SK-N-SH (cell line): ENCODE measurements at places on chromosomes 4 and X.

GRCh38 chrX:40867352-40867751 lies 132.0 kb upstream of the MED14 start:
- no peak overlapping the region for H3K4me3 ChIP-seq
- DNase-seq = no peak
- H3K36me3 ChIP-seq = no peaks in the 10 kb centered on the region
- no peaks in the 10 kb centered on the region for H3K27me3 ChIP-seq
- H3K4me1 ChIP-seq = no peaks in the 10 kb centered on the region
- H3K27ac ChIP-seq = peak overlapping the region; percentile 65; the same call in 1 of the 2 replicates

- 0 out of 2 replicates have a peak overlapping the region, but pooled peaks have one; percentile 88 for H3K27ac ChIP-seq
- peaks cover 5% of the 10 kb centered on the region for H3K4me1 ChIP-seq
- H3K36me3 ChIP-seq = 0 out of 2 replicates have a peak, but pooled peaks cover 5% of the 10 kb centered on the region
- peak overlapping the region; percentile 96; the same call in 1 of the 2 replicates for H3K4me3 ChIP-seq
- peak; percentile 7 for DNase-seq
Measured at GRCh38 chr4:163495900-163496299, 1.4 kb downstream of the TMA16 start.

GRCh38 chrX:14939644-14940043 lies 66.4 kb downstream of the MOSPD2 start:
- no peak overlapping the region for H3K4me3 ChIP-seq
- H3K27me3 ChIP-seq = no peaks in the 10 kb centered on the region
- no peak for DNase-seq
- 0 out of 2 replicates have a peak, but pooled peaks cover 5% of the 10 kb centered on the region for H3K4me1 ChIP-seq

DNA sequence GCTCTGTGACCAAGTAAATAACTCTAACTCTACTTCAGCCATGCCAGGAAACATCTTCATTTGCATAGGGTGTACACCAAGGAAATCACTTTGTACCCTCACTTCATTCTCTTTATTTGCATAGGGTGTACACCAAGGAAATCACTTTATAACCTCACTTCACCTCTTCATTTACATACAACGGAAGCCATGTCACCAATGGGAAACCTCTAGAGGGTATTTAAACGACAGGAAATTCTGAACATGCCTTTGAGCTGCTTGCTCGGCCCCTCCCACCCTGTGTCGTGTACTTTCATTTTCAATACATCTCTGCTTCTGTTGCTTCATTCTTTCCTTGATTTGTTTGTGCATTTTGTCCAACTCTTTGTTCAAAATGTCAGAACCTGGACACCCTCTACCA lies 848.1 kb upstream of the FRG1 start:
- no peaks in the 10 kb centered on the region for H3K27me3 ChIP-seq
- DNase-seq = no peak
- H3K27ac ChIP-seq = no peak overlapping the region
- H3K36me3 ChIP-seq = no peaks in the 10 kb centered on the region
- H3K4me1 ChIP-seq = no peaks in the 10 kb centered on the region

DNA sequence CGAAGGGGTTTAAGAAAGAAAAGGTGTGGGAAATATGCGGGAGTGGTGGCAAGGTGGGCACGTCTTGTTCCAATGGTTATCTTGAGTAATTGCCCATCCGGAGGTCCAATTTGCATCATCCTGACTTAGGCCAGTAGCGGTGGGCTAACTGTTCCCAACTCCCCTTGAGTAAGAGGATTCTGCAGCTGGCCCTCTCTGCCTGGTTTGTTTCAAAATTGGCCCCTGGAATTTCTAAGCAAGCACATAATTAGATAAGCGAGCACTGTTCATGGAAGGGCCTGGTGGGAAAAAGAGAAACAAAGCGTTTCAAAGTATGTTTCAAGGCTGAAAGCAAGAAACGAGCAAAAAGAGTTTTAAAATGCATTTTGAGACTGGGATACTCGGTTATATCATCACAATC lies 198.2 kb downstream of the CEP135 start:
- peak; percentile 45 for DNase-seq
- no peaks in the 10 kb centered on the region; the same call in 1 of the 2 replicates for H3K4me1 ChIP-seq
- no peak overlapping the region; the same call in 1 of the 2 replicates for H3K4me3 ChIP-seq
- H3K27ac ChIP-seq = 0 out of 2 replicates have a peak overlapping the region, but pooled peaks have one; percentile 6

DNA sequence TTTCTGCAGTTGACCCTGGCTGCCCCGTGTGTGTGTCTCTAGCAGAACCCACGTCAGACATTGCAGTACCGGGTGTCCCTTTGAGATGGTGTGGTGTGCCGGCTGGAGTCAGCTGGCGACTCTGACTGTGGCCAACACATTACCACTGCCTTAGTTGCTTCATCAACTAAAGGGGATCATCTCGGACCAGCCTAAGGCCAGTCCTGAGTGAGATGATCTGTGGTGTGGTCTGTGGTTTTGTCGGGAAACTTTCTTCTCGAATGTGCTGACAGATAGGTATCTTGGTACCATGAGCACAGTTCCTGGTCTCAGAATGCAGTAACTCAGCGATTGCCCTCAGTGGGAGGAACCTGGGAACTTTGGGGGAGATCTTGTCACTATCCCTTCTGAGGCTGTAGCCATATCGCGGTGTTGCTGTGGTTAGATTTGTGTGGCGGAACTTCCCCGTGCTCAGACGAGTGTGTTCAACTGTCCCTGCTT lies 15.8 kb downstream of the TBC1D14 start:
- no peaks in the 10 kb centered on the region for H3K27me3 ChIP-seq
- peaks cover 10% of the 10 kb centered on the region; the same call in 1 of the 2 replicates for H3K36me3 ChIP-seq
- no peak for DNase-seq
- peaks cover 4% of the 10 kb centered on the region; the same call in 1 of the 2 replicates for H3K4me1 ChIP-seq
- no peak overlapping the region for H3K27ac ChIP-seq

- peak; percentile 53 for DNase-seq
- H3K27ac ChIP-seq = peak overlapping the region; percentile 90
- peaks cover 10% of the 10 kb centered on the region for H3K4me1 ChIP-seq
- H3K36me3 ChIP-seq = no peaks in the 10 kb centered on the region
- no peak overlapping the region for H3K4me3 ChIP-seq
- no peaks in the 10 kb centered on the region for H3K27me3 ChIP-seq
Measured at GRCh38 chr4:89000844-89001360, 56.1 kb downstream of the FAM13A start.

DNA sequence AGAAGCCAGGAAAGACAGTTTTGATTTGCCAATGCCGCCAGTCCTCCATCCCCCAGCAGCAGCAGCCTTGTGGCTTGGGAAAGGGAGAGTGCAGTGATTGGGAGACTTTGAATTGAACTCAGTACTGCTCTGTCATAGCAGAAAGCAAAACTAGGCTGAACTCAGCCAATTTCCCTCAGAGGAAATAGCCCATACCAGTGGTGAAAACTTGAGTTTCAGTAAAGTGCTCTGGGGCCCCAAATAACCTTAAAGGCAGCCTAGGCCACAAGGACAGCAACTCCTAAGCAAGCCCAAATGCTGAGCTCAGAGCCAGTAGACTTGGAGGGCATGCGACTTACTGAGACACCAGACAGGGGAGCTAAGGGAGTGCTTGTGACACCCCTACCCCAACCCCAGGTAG lies 2.0 kb upstream of the PROM1 start:
- no peaks in the 10 kb centered on the region for H3K4me1 ChIP-seq
- no peak overlapping the region for H3K27ac ChIP-seq
- no peak overlapping the region for H3K4me3 ChIP-seq
- peaks cover 43% of the 10 kb centered on the region for H3K27me3 ChIP-seq
- DNase-seq = no peak

DNA sequence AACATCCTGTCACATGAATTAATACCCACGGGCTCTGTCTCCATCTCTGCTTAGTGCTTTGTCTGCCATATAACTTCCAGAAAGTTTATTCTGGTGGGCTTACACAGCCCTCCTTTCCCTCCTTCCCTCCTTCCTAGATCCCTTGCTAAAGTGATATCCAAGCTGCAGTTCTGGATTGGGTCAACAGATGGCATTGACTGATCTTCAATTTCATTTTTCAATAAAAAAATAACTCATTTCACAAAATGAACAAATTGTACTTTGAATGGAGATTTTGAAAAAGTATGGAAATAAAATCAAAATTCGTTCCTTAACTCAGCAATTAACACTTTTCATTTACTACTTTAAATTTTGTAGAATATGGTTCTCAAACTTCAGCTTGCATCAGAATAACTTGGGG lies 94.9 kb downstream of the NXF2 start:
- DNase-seq = no peak
- no peaks in the 10 kb centered on the region for H3K36me3 ChIP-seq
- H3K4me1 ChIP-seq = no peaks in the 10 kb centered on the region
- no peaks in the 10 kb centered on the region for H3K27me3 ChIP-seq
- H3K27ac ChIP-seq = no peak overlapping the region
